CD4-positive, CD25-positive, alpha-beta regulatory T cell (primary cell): ENCODE measurements at places on chromosomes 6 and 20.

DNA sequence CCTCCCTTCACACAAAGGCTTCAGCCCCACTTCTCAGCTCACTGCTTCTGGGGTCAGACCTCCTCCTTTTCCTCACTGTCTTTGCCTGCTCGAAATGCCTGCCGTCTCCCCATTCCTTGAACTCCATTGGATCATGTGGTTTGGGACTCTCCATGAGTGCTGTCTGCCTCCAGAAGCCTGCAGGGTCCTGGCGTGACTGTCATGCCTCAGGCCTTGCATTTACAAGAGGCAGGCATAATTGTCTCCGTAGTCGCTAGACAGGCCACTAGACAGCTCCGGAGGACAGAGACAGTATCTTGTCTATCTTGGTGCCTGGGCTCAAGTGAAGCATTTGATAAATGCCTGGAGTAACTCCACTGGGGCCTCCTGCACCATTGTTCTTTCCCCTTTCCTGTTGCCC is 15.3 kb downstream of the PNLDC1 start:
- DNase-seq: no peak

GRCh38 chr20:61756966-61757677 is 308.6 kb downstream of the TAF4 start:
- no peak for DNase-seq

- no peak for DNase-seq
Measured at GRCh38 chr6:152815230-152815872, 64.8 kb downstream of the VIP start.

- no peak for DNase-seq
Measured at GRCh38 chr6:167799033-167799821, 27.5 kb upstream of the AFDN start.

DNA sequence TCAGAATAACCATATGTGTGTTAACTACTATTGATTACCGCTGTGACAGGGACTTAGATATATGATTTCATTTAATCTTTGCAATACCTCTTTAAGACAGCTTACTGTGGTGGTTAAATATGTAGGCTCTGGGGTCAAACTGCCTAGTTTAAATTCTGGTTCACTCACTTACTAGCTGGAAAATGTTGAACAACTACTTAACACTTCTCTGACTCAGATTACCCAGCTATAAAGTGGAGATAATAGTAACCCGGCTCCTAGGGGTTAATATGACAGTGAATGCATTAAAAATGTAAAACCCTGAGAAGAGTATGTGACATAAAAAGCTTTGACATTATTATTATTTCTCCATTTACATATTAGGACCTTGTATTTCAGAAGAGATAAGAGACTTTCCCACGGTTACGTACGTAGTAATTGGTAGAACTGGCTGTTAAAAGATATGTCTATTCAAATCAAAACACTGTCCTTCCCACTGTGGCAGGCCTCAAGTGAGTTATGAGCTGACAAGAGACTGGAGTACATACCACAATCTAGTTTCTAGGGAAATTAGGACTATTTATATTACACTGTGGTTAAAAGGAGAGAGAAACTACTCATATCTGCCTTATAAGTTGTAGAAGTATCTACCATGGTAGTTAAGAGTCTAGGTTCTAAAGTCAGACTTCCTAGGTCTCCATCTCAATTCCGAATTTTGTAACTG is 4.4 kb upstream of the PLCB1 start:
- DNase-seq: no peak

- DNase-seq: no peak
Measured at GRCh38 chr6:111662072-111662793, 56.6 kb upstream of the TRAF3IP2 start.
